ENCODE measurements at places on chromosomes 11 and 22.

- DNase-seq = no peak
Measured at GRCh38 chr11:92848578-92848977, 120.9 kb upstream of the MTNR1B start.

DNA sequence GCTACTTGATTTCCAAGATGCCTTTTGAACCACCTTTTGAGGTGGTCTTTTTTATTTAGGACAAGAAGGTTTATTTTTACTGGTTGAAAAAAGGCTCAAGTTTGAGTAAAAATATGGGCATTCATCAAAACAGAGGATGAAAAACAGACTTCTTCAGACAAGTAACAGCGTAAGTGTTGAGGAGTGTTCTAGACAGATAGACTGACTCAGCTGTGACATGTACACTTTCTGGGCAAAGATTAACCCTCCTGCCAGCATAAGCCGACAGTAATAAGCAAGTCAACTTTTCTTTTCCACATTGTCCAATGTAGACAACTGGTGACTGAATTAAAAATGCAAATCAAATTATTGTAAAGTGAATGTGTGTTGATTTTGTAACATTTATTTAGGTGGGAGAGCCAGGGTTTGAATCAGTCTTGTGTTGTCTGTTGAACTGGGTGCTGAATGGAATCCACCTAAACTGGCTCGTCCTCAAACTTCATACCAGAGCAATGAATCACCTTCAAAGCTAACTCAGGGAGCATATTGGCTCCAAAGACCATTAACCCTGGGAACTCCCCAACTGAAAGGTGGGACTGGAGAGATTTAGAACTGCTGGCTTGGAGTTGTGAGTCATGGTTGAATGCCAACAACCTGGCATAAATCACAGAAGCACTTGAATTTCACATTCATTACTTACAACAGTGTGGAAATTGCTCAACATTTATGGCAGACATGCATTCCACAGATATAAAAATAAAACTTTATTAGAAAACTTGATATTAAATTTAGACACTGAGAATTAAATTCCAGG is 377.0 kb downstream of the ETS1 start:
- DNase-seq = peak; percentile 94

- DNase-seq = no peak
Measured at GRCh38 chr11:45234306-45235006, 51.7 kb downstream of the SYT13 start.

- peak; percentile 57 for DNase-seq
Measured at GRCh38 chr11:69918938-69919650, 99.9 kb upstream of the FGF3 start.

DNA sequence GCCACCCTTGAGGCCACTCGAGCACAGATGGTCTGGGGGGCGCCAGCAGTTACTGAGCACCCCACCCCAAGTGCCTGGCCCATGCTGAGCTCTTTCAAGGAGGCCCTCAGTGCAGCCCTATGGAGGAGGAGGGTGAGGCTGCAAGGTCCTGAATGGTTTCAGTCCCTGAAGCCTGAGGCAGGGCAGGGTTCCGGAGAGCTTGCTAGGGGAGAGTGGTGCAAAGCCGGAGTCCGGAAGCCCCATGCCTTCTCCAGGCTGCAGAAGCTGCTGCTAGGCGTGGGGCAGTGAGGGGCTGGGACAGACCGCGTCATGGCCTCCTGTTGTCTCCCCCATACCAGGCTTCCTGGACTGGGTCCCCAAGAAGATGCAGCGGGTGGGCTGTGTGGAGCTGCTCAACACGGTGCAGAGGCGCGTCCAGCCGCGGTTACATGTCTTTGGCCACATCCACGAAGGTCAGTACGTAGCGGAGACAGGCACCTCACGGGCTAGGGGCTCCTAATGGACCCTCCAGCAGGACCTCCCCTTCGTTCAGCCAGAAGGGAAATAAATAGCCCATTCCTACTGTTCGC is 90.6 kb downstream of the MPPED1 start:
- DNase-seq = no peak

- no peak for DNase-seq
Measured at GRCh38 chr22:45284705-45285262, at the start of gene UPK3A. Gene UPK3A (plus strand): TSS chr22:45284949. CDS start chr22:45285014, 65 bp downstream.

GRCh38 chr11:216081-216974 is 8.8 kb downstream of the RIC8A start:
- DNase-seq = no peak

DNA sequence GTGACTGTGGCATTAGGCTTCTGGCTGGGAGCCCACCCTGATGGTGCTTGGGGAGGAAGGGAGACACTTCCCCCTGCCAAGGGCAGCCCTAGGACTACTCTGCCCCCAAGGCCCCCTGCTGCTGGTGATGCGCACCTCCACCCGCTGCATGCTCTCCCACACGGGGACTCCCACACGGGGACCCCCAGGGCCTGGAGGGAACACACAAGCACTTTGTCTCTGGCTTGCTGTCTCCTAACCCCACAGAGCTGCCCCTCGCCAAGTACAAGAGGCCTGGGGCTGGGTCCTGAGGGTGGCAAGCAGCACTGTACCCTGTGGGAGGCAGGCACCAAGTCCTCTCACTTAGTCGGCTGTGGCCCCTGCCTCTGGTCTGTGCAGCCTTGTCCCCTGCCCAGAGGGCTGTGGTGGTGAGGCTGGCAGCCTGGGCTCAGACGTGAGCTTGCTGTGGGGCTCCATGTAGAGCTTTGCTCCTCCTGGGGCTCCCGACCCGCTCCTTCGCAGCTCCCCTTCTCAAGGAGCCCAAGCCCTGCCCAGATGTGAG is 7.9 kb downstream of the LRRC75B start:
- no peak for DNase-seq

GRCh38 chr11:29962243-29962642 is 54.6 kb downstream of the KCNA4 start:
- DNase-seq = no peak

GRCh38 chr11:134342572-134343340 is 11.0 kb downstream of the GLB1L2 start:
- DNase-seq = no peak

DNA sequence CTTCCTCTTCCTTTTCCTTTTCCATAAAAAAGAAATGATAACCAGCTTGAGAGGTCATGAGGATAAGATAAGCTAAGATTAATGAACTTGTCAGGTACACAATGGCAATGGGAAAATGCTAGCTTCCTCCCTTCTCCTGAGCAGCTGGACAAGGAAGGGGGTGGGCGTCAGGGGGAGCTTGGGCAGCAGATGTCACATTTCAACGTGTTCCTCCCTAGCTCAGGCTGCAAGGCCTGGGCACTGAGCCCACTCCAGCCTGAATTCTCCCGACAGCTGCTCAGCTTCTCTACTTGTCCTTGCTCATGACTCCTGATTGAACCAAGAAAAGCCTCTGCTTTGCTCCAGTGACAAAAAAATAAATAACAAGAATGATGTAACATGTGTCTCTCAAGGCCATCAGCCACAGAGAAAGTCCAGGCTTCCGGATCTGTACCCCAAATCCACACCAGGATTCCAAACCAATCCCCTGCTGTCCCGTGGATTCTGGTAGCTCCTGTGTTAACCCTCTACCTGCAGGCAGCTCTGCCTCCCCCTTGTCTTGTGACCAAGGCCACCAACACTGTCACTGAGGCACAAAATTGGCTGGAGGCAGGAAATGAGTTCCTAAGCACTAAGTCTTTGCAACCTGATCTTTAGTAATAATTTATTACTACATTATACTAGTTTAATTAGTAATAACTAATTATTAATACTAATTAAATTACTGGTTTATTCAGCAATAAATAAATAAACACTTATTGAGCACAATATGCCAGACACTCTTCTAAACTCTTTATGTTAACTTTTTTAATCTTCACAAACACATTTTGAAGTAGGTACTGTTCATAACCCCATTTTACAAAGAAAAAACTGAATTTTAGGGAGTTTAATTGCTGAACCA is 146.5 kb downstream of the CCDC34 start:
- DNase-seq = peak; percentile 75

DNA sequence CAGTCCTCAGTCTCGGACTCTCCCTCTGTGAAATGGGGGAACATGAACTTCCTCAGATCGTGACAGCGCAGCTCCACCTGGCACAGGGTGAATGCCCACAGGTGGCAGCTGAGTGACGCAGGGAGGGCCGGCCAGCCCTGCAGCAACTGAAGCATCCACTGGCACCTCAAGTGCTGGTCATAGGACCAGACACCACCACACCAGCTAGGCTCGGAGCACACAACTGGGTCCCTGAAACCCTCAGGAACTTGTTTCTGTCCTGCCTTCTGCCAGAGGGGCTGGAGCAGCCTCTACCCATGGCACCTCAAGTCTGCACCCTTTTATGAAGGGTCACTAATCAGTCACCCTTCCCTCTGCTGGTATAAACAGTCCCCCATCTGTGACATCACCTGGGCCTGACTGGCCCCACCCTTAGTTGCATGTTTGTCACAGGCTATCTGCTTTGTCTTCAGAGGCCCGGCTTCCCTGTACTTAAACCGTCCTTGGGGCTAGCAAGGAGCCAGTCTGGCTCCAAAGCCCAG is 7.4 kb upstream of the CDC42BPG start:
- DNase-seq = no peak

DNA sequence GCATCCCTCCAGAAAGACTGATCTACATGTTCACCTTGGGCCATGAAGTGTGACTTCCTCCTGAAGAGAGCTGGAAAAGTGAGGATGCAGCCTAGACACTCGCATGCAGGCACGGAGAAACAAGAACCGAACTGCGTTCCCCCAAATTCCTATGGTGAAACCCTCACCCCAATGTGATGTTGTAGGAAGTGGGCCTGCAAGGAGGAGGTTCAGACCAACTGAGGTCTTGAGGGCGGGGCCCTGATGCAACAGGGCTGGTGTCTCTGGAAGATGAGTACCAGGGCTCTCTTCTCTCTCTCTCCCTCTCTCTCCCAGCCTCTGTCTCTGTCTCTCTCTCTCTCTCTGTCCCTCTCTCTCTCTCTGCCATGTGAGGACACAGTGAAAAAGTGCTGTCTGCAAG is 501.1 kb downstream of the BRD1 start:
- no peak for DNase-seq

DNA sequence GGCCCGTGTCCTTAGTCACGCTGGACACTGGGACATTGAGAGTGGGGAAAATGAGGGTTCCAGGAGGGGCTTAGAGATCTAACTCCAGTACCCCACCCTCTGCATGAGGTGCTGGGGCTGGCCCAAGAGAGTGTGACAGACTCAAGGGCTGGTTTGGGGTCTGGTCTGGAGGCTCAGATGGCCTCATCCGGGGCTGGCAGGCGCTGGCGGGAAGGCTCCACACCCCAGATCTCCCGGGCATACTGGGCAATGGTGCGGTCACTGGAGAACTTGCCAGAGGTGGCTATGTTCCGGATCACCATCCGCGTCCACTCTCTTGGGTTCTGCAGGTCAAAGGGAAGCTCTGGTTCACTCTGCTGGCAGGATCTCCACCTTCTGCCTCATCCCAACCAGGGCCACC is 2.5 kb upstream of the RASGRP2 start:
- DNase-seq = no peak

DNA sequence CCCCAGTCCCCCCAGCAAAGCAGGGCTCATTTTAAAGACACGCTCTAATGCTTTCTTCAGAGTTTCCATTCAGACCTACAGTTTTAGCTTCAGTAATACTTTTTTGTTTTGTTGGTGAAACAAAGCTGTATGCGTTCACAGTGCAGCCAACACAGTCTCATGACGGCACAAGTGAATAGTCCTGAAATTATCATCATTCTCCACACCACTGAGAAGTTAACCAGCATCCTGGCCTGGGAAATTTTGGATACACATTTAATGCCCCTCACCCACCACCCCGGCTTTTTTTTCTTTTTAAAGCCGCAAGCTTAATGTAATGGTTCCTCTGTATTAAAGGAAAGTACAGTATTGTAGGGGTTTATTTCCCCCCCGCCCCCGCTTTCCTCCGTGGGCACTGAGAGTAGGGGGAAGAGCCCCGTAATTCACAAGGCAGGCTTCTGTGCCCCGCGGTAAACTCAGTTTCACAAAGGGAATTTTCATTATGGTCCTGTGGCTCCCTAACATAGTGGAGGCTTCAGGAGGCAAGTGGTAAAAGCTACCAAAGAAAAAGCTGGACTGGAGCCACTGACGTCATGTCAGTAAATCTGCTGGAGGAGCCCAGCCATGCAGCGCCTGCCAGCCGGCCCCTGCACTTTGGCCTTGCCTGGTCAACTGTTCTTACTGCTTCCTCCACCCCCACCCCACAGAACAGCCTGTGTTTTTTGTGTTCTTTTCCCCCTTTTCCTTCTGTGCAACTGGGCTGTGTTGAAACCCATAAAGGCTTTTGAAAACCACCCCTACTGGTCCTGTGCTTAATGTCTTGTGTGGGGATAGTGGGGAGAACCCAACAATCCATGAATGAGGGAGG is 18.2 kb downstream of the TEAD1 start:
- peak; percentile 95 for DNase-seq

GRCh38 chr11:60125956-60126585 is 37.6 kb downstream of the MS4A2 start:
- no peak for DNase-seq

- no peak for DNase-seq
Measured at GRCh38 chr22:33070600-33070999, 12.4 kb upstream of the SYN3 start.

DNA sequence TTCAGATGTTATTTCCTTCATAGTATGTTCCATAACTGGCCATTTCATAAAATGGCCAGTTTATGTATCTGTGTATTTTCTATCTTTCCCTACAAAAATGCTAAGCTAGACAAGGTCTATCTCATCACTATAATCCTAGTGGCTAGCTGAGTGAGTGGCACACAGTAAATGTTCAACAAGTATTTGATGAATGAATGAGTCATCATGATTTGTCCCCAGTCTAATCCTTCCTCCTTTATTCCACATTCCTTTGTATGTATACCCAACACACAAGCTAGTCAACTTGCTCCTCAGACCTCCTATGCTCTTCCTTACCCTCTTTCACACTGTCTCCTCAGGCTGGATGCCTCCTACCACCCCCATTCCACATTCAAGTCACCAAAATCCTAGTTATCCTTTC is 12.5 kb downstream of the APLNR start:
- DNase-seq = peak; percentile 53

GRCh38 chr11:1776944-1777715 is 13.4 kb upstream of the CTSD start:
- DNase-seq = no peak

- DNase-seq = peak; percentile 74
Measured at GRCh38 chr11:104106136-104106754, 57.7 kb downstream of the PDGFD start.

DNA sequence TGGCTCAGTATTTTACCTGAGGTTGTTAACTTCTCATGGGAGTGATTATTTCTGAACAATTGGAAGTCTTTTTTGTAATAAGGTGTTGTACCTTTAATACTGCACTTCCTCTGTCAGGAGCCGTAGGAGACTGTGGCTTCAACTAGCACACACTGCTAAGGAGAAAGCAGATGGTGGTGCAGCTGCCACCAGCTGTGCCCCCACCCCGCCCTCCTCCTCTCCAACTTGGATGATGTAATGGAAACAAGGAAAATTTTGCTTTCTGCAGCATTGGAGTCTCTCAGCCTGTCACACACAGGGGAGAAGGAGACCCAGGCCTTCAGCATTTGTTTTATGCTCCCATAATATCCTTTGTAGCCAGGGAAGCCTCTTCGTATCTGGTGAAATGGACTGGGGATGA is 91.2 kb downstream of the TEAD1 start:
- DNase-seq = peak; percentile 60

- DNase-seq = no peak
Measured at GRCh38 chr11:1966531-1966930, 19.4 kb downstream of the MRPL23 start.
